ENCODE measurements at places on chromosomes 11 and 22.

DNA sequence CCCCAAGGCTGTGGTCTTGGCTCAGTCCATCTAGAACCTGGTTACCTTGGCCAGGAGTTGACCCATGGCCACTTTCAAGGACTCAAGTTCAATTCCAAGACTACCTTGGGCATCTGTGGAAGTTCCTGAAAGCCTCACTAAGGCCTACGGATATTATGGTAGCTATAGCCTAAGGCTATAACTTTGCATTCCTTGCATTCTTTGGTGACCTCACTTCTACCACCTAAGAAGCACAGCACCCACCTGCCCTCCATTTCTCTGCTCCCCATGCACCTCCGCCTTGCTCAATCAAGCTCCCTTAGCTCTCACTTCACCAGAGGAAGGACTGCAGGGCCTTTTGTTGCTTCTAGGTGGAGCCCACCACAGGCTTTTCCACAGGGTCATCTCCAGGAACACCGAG is 50.3 kb upstream of the GALNT18 start:
- DNase-seq, result no peak

- peak; percentile 52 for DNase-seq
Observed at GRCh38 chr11:975827-976226, 50.2 kb downstream of the AP2A2 start.

DNA sequence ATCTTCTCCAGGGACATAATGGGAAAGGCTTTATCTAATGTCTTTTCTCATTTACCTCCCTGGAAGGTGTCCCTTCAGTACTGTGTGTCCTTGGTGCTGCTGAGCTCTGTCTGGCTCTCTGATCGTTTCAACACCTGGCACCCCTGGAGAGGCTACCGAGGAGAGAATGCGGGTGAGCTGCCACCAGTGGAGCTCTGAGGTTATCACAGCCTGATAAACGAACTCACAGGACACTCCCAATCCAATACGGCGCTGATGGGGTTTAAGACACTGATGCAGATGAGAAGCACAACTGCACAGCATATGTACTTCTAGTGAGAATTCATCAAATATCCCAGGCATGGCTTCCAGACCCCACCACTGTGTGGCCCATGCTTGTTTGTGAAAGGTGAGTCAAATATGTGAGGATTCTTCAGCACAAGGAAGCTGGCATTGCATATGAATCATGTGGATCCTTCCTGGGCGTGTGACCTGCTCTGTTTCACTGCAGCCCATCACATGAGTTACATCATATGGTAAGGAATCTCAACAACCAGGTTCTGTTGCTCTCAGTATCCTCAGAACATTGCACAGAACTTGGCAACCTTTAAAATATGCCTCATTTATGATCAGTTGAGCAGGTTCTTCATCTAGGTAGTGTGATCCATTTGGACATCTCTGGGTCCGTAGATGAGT is 34.8 kb upstream of the VWA5A start:
- DNase-seq, result no peak

DNA sequence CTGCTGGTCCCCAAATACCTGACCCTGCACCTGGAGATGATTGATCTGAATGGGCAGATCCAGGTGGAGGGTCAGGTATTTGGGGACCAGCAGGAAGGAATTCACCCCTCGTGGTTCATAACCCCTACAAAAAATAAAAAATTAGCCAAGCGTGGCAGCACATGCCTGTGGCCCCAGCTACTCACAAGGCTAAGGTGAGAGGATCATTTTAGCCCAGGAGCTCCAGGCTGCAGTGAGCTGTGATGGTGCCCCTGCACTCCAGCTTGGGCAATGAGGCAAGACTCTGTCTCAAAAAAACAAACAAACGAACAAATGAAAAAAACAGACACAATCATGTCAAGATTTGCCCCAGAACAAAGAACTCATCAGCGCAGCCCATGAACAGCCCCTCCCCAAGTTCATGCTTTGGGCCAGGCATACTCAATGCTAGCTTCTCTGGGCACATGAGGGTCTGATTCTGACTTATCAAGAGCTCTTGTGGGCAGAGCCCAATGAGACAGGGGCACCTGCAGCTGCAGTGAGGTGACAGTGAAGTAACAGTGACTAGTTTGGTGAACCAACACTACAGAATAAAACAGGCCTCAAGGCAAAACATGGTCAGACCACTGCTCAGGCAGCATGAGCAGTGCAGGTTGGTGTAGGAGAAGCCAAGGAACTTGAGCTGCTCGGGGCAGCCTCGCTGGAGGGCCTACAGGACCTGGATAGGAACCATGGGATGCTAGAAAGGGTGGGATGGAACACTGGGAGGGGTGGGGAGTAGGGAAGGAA is 10.2 kb upstream of the FCHSD2 start:
- DNase-seq, result no peak

DNA sequence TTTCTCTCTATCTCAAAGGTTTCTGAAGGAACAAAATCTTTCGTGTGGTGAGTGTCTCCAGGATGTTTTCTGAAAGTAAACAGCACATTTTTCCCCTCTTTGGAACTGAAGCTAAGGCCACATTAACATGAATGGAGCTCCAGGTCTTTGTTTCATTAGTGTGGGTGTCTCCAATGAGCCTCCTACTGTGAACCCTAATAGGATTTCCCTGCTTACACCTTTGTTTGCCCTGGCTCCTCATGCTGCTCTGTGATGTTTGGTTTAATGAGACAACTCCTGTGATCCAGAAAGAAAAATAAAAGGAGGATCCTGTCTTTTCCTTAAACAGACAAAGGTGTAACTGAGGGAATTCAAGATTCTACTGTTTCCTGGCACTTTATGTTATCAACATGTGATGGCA is 76.9 kb upstream of the SLC6A5 start:
- DNase-seq, result no peak

- no peak for DNase-seq
Observed at GRCh38 chr11:4202749-4203148, 108.2 kb downstream of the RRM1 start.

- peak; percentile 91 for DNase-seq
Observed at GRCh38 chr11:61922539-61922938, 5.2 kb upstream of the RAB3IL1 start.

GRCh38 chr11:134260983-134261382 is 7.6 kb downstream of the ACAD8 start:
- no peak for DNase-seq

DNA sequence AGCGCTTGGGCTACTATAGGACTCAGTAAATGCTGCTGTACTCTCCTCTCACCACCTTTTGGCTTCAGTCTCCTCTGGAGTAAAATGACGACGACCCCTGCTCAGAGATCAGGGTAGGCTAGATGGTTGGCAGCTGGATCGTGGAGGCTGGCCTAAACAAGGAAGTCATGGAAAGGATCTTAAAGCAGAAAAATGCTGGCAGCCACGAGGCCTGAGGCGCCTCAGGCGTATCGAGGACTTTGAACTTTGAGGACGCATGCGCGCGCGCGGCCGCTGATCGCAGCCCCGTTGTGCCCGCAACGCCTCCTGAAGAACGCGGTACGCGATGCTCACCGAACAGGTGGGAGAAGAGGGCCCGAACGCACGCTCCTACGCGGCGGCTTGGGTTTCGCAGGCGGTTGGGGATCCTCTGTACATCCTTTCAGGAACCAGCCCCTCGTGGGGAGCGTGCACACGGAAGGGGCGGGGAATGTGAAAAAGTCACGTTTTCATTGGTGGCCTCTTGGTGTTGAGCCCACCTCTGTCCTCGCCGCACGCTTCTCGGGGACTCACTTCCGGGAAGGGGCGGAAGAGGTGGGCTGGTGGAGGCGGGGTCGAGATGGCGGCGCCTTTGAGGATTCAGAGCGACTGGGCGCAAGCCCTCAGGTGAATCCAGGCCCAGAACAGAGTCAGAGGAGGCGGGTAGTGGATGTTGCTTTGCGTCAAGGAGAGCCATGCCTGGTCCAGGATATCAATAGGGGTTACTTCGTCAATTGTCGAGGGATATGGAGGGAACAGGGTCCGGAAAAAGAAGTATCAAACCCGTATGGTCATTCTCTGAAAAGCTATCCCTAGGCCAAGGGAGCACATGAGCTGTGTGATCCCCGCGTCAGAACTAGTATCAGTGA is at the start of the genes COA4 and PAAF1:
TSS of gene COA4 (minus strand) at position 423 of the 887 bp plus-strand sequence. CDS start 3,468 bp downstream, outside the sequence.
TSS of gene PAAF1 (plus strand) at position 576 of the 887 bp plus-strand sequence. CDS start at position 599, 23 bp downstream.
- DNase-seq, result peak; percentile 98

DNA sequence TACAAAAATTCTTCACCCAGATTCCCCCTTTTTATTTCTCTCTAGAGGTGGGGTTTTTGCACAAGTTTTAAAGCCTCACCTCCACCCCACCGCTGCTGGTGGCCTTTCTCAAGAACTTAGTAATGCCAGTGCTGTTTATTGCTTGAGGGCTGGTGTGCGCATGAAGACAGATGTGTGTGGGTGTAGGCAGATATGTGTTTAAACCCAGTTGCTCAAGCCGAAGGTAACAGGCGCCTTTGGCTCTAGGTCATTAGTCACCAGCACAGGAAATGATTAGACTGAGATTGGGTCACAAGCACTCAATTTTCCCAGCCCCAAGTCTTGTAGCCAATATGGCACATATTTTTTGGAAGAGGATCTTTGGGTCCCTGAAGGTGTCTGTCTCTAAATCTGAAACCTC is 2.7 kb upstream of the CLMP start:
- DNase-seq, result peak; percentile 85

- no peak for DNase-seq
Observed at GRCh38 chr22:35534091-35534490, 6.5 kb upstream of the RASD2 start.

DNA sequence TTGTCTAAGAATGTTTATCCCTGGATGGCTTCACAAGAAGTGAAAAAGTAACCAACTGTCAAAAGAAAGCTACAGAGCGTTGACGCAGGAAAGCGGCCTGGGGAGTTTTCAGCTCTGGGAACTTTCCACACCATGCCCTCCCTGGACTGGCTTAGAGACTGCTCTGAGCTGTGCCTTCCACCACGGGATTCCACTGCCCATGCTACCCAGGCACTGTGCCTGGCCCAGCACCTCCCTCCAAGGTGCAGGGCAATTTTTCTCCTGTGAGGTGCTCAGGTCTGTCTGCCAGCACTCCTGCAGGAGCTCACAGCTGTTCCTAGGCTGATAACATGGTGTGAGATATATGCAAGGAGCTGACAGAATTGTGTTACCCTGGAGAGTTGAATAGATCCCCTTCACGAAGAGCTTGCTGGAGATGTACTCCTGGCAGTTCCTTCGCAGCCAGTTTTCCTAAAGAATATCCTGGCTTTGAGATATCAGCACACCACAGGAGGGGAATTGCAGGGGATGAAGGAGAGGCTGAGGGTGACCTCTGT is 258.3 kb upstream of the B3GAT1 start:
- DNase-seq, result no peak

GRCh38 chr11:69442012-69442806 is 39.3 kb upstream of the LINC01488 start:
- DNase-seq, result peak; percentile 16

GRCh38 chr22:37803639-37804351 is 3.9 kb upstream of the GCAT start:
- no peak for DNase-seq

DNA sequence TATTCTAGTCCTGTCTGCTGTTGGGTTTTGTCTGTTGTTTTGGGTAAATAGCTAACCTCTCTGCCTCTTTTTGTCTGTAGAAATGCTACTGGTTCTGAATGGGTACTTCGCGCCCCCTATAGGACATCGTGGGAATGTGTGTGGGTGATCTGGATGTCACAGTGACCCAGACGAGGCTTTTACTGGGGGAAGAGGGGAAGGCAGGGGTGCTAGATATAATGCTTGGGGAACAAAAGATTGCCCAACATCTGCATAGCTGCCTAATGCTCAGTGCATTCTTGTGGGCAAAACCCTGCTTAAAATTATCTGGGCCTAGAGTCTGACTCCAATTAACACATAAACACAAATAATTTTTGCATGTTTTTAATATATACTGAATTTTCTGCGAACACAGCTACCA is 57.7 kb downstream of the BMAL1 start:
- peak; percentile 76 for DNase-seq

DNA sequence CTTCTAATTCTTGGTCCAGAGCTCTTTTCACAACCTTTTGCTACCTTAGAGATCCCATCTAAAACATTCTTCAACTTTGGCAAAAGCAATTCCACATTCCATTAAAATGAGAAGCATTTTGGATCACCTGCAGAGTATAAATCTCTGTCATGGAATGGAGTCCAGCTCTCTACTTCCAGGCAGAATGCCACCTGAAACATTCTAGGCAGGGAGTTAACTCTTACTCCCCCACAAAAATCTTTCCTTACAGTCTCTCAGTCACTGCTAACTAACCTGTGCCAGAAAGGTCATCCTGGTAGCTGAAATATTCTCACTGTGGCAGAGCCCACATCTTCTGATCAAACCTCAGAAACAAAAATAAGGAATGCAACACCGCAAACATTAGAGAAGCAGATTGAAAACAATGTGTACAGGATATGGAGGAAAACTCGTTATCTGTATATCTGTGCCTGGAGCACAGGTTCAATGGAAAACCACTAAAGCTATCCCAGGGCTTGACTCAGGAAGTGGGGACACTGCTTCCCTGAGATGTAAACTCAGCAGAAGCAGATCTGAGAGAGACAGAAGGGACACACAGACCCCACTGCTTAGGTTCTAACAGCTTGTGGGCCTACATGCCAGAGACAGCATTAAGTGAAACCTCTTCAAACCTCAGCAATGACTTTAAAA is 78.9 kb downstream of the KCNC1 start:
- DNase-seq, result no peak

DNA sequence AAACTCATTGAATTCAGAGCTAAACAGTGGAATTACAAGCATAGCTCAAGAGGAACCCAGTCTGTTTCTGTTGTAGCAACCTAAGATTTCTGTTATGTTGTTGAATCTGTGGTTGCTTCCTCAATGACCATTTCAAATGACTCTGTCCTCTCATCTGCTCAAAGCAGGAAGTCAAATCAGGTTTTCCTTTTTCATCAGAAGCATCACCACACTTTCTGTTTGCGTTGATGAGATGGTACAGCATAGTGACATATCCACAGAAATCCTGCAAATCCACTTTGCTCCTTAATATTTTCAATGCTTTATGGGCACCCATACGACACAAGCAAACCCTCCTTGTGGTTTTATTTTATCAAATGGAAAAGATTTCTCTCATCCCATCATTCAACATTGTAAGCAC is 12.6 kb upstream of the UCP2 start:
- DNase-seq, result peak; percentile 26

- peak; percentile 46 for DNase-seq
Observed at GRCh38 chr11:65476632-65477148, 22.2 kb upstream of the MALAT1 start.

DNA sequence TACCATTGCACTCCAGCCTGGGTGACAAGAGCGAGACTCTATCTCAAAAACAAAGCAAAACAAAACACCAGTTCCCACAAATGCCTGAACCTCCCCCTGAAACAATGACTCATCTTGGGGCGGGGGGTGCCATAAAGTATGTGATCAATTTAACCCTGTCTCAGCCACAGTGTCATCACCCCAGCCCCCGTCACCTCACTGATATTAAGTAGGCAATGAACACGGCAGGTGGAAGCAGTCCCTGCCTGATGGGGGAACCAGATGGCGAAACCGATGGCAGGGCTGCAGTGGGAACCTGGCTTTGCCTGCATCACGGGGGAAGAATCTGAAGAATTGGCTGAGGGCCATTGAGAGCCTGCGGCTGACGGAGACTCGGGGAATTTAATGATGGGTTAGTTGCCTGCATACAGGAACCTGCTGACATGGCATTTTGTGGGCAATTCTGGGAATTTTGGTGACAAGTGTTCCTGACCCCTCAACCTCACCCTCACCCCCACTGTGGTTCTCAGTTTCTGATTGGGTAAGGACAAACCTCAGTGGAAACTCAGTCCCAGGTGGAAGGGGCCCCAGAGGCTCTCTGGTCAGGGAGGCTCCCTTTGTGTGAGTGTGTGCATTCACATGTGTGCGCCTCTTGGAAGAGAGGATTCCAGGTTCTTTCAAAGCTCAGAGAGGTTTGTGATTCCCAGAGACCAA is 39.1 kb upstream of the SHISAL1 start:
- DNase-seq, result peak; percentile 94

Measured in EH (cell line).